ENCODE measurements at places on chromosomes 7 and 10. TPM values are rescaled to one million over a fixed set of nuclear protein-coding genes. Genes with fewer than 3 reads are reported as not detected.

HOXA2 gene
- 1.4 TPM for total RNA-seq

IKZF1 gene
- total RNA-seq: not detected

CUZD1 gene
- 0.72 TPM for total RNA-seq

DYNC1I1 gene
- total RNA-seq: 3.7 TPM

SLC13A1 gene
- not detected for total RNA-seq

GPR158 gene
- total RNA-seq: 5.5 TPM

STX1A gene
- total RNA-seq: 72.9 TPM

CRTAC1 gene
- total RNA-seq: not detected

CTAGE8 gene
- total RNA-seq: not detected

TLX1 gene
- total RNA-seq: not detected

SRGN gene
- 3.8 TPM for total RNA-seq

NKX1-2 gene
- total RNA-seq: 0.11 TPM

CPN1 gene
- 8.6 TPM for total RNA-seq

ASZ1 gene
- total RNA-seq: not detected

MYL10 gene
- total RNA-seq: 0.75 TPM

CPA5 gene
- not detected for total RNA-seq

PPP3CB gene
- total RNA-seq: 6.2 TPM

OR2A42 gene
- total RNA-seq: not detected

LCOR gene
- total RNA-seq: 18.3 TPM

AFAP1L2 gene
- total RNA-seq: 10.6 TPM

BTBD16 gene
- total RNA-seq: 0.11 TPM

GIMAP5 gene
- not detected for total RNA-seq

TRPV5 gene
- 0.05 TPM for total RNA-seq

FAM25C gene
- total RNA-seq: 2.2 TPM

VWDE gene
- total RNA-seq: 1.5 TPM

POLR2J2 gene
- total RNA-seq: 7.0 TPM

ADCY1 gene
- 1.5 TPM for total RNA-seq

TSC22D4 gene
- 38.4 TPM for total RNA-seq

SLC16A9 gene
- 0.87 TPM for total RNA-seq

AS3MT gene
- total RNA-seq: 0.26 TPM

AMPH gene
- 0.42 TPM for total RNA-seq

LIPJ gene
- not detected for total RNA-seq

RELN gene
- under 0.01 TPM for total RNA-seq

GHRHR gene
- total RNA-seq: not detected

MDFIC gene
- total RNA-seq: 29.2 TPM

SPDYE6 gene
- not detected for total RNA-seq

AOAH gene
- not detected for total RNA-seq

MBL2 gene
- 0.05 TPM for total RNA-seq

ZNF425 gene
- total RNA-seq: 1.1 TPM

GPR37 gene
- total RNA-seq: 3.3 TPM

CHRM2 gene
- 0.03 TPM for total RNA-seq

FKBP6 gene
- not detected for total RNA-seq

CCDC146 gene
- 0.91 TPM for total RNA-seq

EVX1 gene
- not detected for total RNA-seq

NPSR1 gene
- total RNA-seq: not detected

AKR1C1 gene
- 2.2 TPM for total RNA-seq

SPDYE2B gene
- not detected for total RNA-seq

C10orf95 gene
- total RNA-seq: 0.34 TPM

ADD3 gene
- total RNA-seq: 63.6 TPM

NPC1L1 gene
- 0.03 TPM for total RNA-seq
